ENCODE measurements at places on chromosomes 7 and 10. TPM values are rescaled to one million over a fixed set of nuclear protein-coding genes. Genes with fewer than 3 reads are reported as not detected.

DNA sequence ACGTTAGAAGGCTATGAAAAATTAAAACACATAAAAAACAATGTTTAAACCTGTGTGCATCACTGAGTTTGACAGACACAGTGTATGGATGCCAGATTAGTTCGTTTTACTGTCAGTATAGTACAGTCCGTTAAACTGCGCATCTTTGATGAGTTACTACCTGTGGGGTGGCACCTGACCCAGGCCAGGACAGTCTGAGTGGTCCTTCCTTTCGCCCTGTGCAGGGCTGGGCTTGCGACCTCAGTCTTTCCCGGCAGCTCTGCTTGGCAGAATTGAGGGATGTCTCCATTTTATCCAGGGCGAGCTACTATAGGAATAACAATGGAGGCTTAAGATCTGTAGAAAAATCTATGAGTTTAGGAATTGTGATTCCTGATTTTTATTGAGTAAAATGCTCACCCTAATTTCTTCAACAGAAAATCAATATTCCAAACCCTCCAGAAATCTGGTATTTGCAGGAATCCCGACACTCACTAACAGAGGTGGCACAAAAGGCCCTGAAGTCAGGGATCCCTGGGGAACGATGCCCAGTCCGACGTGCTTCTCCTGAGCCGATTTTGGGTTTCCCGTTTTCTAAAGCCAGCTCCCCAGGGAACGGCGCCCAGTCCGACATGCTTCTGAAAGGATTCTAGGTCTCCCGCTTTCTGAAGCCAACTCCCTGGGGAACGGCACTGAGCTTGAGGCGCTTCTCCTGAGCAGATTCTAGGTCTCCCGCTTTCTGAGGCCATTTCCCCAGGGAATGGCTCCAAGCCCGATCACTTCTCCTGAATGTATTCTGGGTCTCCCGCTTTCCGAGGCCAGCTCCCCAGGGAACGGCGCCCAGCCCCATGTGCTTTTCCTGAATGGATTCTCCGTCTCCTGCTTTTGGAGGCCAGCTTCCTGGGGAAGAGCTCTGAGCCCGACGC, 377.6 kb downstream of the DNAJB6 start:
- DNase-seq: no peak

DNA sequence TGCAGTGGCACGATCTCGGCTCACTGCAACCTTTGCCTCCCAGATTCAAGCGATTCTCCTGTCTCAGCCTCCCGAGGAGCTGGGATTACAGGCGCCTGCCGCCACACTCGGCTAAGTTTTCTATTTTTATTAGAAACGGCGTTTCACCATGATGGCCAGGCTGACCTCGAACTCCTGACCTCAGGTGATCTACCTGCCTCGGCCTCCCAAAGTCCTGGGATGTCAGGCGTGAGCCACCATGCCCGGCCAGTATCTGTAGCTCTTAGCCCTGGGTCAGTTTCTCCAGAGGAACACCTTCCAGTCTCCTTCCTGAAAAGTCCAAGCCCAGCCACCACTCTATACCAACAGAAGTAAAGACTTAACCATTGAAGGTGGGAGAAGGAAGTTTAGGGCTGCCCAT, 15.2 kb upstream of the ZKSCAN1 start:
- no peak for DNase-seq

GRCh38 chr10:14971867-14972448, 12.8 kb downstream of the MEIG1 start:
- peak; percentile 38 for DNase-seq

- no peak for DNase-seq
Measured at GRCh38 chr7:158539711-158540146, 47.9 kb downstream of the PTPRN2 start.

The JCAD gene
- 13.0 TPM for total RNA-seq

- DNase-seq: no peak
Measured at GRCh38 chr10:95360122-95360714, 69.4 kb upstream of the PDLIM1 start.

- peak; percentile 25 for DNase-seq
Measured at GRCh38 chr7:98107313-98107721, 655 bp downstream of the LMTK2 start.

All from transverse colon (tissue), 4 donors.